Liver (tissue), 10 donors: ENCODE measurements at places on chromosomes 2 and 18.

GRCh38 chr2:229815342-229815741 is 101.0 kb upstream of the DNER start:
- no peak for DNase-seq

DNA sequence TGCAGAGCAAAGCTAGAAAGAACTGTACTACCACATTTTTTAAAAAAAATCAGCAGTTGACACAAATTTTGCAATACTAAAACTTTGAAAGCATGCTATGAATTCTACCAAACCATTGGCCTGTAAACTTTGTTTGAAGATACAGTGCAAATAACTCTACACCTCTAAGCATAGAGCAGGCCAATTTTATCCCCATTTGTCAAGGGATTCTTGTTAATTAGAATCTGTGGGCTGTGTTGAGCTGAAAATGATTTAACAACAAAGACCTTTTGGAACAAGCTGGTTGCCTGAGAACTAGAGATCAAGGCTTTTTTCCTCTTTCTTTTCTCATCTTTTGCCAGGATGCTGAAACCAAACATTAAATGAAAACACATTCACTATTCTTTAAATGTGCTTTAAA is 886.0 kb upstream of the CDH2 start:
- DNase-seq = no peak

DNA sequence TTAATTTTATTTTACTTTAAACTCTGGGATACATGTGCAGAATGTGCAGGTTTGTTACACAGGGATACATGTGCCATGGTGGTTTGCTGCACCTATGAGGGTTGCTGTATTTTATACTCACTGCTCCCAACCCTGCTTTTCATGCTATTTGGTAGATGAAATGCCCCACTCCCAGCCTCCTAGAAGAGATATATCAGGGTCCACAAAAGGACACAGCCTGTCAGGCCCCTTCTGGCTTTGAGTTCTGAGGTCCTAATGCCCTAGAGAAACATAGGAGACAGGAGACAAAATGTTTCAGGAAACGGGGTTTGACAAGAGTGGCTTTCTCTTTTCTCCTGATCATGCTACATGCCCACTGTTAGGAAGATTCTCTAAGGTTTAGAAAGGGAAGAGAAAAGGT is 27.1 kb upstream of the SOX11 start:
- no peak for DNase-seq

- no peak for DNase-seq
Observed at GRCh38 chr2:234429265-234429664, 67.6 kb downstream of the ARL4C start.

- DNase-seq = no peak
Observed at GRCh38 chr2:137976274-137976673, 12.0 kb downstream of the HNMT start.

DNA sequence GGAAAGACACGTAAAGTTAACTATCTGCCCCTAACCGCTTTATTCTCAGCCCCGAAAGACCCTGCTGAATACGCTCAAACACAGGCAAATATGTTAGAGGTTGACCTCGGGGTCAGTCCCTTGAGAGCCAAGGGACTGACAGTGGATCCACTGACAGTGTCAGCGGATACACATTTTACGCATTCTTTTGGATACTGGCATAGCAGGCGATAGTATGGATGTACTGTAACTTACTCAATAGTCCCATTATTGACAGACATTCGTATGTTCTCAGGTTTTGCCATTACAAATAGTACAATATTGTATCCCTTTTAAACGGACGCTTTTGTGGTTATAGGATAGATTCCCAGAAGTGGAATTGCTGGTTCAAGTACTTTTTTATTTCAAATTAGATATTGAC is 13.4 kb downstream of the ATP6V1B1 start:
- no peak for DNase-seq

DNA sequence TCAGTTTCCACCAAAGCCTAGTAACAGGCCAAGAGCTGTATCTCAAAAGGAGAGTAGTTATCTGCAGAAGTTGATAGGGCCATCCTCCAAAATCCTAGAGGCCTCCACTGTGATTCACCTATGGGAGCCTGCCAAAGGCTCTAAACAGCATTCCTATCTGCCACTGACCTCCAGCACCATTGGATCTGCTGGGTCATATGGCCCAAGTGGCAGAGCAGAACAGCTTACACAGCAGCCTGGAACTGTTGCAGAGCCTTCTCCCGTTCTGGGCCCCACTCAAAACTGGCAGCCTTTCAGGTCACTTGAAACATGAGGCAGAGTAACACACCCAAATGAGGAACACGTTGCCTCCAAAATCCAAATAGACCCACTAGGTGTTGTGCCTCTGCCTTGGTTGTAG is 345.2 kb upstream of the RND3 start:
- no peak for DNase-seq

DNA sequence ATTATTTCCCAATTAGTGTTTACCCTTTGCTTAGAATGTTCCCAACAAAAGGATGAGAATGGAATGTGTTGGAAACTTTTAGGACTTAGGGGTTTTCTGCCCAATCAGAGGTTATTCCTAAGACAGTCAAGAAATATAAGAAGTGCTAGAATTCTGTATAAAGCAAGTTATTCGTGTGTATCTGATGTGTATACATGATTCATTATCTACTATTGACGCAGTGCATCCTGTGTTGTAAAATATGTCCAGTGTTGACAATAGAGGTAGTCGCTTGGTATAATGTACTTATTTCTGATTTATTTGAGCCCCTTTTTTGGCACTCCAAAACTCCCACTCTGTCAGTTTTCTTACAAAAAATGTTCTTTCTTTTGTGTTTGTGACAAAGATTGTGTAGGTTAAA is 881 bp downstream of the PIKFYVE start:
- DNase-seq = no peak

DNA sequence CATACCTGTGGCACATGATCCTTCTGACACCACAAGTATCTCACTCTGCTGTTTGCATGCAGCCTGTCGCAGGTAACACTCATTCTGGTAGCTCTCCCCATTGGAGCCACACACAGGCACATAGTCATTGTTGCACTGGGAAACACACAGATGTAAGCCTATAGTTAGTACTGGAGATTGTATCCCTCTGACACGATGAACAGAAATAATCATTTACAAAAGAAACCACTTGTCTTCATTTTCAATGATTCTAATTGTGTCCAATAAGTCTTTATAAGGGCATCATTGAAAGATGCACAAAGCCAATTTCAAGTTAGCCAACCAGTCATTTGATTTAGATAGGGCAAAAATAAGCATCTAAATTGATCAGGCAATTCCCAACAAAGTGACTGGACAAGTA is 10.4 kb downstream of the TMEFF2 start:
- no peak for DNase-seq

DNA sequence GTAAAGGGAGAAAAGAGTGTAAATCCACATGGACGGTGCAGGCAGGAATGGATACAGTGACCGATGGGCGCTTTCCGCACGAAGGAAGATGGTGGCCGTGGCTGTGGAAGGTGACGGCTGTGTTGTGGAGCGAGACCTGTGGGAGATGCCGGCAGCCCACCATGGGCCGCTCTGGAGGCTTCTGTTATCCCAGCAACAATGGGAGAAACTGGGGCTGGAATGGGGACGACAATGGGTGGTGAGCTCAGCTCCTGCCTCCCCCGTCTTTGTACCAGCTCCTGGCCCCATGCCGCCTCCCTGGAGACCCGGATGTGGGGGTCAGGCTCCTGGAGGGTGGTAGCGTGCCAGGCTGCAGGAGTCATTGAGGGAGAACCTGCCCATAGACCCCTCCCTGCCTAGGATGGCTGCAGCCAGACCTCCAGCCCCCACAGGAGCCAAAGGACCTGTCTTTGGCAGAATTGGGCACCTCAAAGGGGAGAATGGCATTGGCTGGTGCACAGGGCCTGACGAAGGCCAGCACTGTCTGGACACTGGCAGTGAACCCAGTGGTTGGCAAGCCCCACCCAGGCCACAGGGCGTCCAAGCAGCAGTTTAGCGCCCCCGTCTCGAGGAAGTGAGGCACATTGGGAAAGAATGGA is 72.6 kb downstream of the SLC66A2 start:
- DNase-seq = no peak

DNA sequence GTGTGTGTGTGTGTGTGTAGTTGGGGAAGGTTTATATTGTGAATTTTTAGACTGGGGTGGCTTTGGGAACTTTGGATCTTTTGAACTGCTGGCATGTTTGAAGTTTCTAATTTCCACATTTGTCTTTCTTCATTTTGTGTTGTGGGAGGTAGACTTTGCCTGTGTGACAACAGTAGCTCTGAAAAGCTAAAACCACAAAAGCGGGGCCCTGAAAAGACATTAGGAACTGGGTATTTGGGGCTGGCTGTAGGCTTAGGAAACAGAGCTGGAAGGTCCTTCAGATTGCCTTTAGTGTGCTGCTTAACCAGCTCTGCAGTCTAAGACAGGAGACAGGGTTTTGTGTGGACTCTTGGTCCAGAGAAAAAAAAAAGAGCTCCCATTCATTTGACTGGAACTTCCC is 27.2 kb upstream of the DOCK10 start:
- no peak for DNase-seq

- no peak for DNase-seq
Observed at GRCh38 chr2:160377204-160377995, 116.2 kb downstream of the RBMS1 start.

DNA sequence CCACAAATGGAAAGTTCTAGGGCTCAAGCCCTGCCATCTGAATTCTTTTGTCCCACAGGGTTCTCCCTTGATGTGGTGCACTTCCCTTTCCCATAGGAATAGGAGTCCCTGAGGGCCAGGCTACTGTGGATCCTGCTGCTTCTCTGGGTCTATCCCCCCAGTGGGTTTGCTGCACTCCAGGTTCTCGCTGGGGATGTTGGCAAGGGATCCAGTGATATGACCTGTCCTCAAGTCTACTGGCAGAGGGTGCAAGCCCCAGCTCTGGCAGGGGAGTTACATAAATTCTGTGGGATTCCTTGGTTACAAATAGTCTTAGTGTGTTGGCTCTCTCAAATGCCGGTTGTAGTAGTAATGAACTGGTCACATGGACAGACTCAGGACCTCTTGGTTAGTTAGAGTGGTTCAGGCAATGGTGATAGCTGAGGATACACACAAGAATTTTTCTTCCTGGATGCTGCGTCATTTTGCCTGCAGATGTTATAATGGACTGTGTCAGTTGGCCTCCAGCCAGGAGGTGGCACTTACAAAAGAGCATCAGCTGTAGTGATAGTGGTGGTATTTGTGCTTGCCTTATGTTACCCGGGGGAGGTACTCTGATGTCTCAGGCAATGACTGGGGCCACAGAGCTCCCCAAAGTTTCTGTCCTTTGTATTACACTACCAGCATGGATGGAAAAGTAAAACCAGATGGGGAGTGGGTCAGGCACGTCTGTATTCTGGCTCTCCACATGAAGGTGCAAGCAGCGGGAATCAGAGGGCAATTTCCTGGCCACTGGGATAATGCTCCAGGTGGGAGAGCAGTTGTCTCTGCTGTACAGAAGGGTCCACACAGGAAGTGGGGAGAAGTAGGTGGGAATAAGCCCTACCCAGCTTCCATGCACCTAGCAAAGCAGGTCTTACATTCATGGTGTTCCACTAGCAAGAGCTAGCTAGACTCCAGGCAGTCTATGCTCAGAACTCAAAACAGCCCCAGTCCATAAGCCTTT is 267.9 kb downstream of the SOX11 start:
- DNase-seq = no peak

- no peak for DNase-seq
Observed at GRCh38 chr2:213016166-213016983, 135.0 kb downstream of the IKZF2 start.

DNA sequence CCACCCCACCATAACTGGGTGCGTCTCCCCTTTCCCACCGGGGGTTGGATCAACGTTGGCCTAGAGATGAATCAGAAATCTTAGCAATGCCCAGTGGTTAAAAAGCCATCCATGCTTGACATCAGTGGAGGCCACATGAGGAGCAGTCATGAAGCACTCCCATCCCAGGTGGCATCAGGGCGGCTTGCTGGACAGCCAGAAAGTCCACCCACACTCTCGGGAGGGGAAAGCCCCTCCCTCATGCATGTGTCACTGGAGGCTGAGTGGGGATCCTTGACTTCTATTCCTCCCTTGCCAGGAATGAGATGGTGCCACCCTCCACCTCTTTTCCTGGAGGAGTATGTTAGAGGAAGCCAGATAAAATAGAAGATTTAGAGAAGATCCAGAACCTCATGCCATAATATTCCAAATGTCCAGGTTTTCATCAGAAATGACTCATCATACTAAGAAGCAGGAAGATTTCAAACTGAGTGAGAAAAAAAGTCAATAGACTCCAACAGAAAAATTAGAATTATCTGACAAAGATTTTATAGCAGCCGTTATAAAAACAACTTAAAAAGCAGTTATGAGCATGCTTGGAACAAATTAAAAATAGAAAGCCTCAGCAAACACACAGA is 507.1 kb upstream of the ID2 start:
- no peak for DNase-seq

DNA sequence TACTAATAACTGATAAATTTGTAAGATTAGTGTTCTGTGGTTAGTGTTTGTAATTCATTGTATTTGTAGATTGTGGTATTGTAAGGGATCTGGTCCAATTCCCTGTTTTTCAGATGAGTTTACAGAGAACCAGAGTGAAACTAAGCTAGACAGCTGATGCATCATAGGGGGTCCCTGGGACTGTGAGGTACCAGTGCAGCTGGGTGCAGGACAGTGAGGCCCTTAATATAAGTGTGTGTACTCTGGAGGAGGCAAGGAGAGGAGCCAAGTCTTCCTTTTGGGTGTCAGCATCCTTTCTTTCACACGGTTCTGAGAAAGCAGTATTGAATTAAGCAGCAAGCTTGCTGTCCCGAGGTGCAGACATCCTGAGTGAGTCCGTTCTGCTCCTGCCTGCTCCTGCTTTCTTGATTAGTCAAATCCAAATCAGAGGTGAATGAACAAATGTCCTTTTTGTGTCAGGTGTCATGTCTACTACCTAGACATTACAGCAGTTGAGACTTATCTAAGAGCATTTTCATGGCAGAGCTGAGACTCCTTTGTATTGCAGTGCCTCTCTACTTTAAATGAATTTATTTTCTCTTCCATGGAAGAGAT is 194.9 kb downstream of the MCFD2 start:
- no peak for DNase-seq

DNA sequence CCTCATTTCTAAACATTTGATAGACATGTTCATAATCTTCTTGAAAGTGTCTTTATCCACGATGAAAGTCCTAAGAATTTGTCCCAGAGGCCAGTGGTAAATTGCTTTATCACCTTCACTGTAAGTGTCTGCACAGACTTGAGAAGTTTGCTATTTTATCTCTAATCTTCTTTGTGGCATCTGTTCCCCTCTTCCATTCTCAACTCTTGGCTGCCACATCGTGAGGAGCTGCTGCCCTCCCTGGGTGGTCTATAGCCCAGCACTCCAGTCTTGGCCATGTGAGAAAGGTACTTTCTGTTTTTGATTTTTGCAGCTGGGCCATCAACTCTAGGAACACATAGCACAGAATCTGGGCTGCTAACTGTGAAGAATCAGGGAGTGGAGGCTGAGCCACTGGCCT is 45.5 kb downstream of the SLC14A2 start:
- no peak for DNase-seq

DNA sequence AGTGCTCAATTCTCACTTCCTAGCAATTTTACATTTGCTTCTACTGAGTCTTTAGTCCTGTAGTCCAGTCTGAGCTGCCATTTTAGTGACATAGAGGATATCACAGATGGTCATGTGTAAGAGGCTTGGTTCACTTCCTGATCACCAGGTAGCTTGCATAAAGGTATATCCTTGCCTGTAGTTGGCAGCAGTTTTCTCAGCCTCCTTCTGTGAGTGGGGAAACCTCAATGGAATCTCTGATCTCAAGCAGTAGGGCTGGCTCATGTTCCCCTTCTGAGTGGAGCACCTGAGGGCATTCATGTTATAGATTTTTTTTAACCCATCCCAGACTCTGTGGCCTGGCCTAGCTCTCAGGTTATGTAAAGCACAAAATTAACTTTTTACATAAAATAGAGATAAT is 278.4 kb downstream of the RDH14 start:
- DNase-seq = no peak
